ENCODE measurements at places on chromosomes 11 and 22. TPM values are rescaled to one million over a fixed set of nuclear protein-coding genes. Genes with fewer than 3 reads are reported as not detected.

Gene CAT
- 58.8 TPM for total RNA-seq

Gene MS4A6A
- not detected for total RNA-seq

Gene ADM2
- total RNA-seq = under 0.01 TPM

Gene C11orf16
- not detected for total RNA-seq

Gene CNGA4
- not detected for total RNA-seq

Gene OTOG
- not detected for total RNA-seq

Gene PDE2A
- not detected for total RNA-seq

Gene SLC17A6
- not detected for total RNA-seq

Gene NRGN
- total RNA-seq = 1.7 TPM

Gene INPPL1
- 74.3 TPM for total RNA-seq

Gene OR6A2
- total RNA-seq = 0.46 TPM

Gene CYTH4
- total RNA-seq = not detected

Gene MRTFA
- 27.0 TPM for total RNA-seq

Gene P4HA3
- total RNA-seq = 0.93 TPM

Gene MAPK11
- total RNA-seq = 1.9 TPM

Gene BCO2
- total RNA-seq = 1.5 TPM

Gene MYO18B
- not detected for total RNA-seq

Gene OR8H2
- not detected for total RNA-seq

Gene DBX1
- not detected for total RNA-seq

Gene CTNND1
- 119 TPM for total RNA-seq

Gene TYR
- total RNA-seq = 1,352 TPM

Gene MS4A15
- not detected for total RNA-seq

Gene DDI1
- total RNA-seq = not detected

Gene NOL12
- total RNA-seq = 20.4 TPM

Gene OR2AG1
- not detected for total RNA-seq

Gene MRGPRE
- not detected for total RNA-seq

Gene CREB3L1
- total RNA-seq = 0.33 TPM

Gene OR51E2
- total RNA-seq = not detected

Gene TP53I11
- total RNA-seq = 6.8 TPM

Gene LARGE2
- not detected for total RNA-seq

Gene SCGB1D2
- not detected for total RNA-seq

Gene XKR3
- total RNA-seq = not detected

Gene VPREB1
- total RNA-seq = not detected

Gene OR2AG2
- 0.34 TPM for total RNA-seq

Gene MS4A4E
- total RNA-seq = not detected

Gene UBQLN3
- not detected for total RNA-seq

Gene DRD4
- total RNA-seq = not detected

Gene TMPRSS5
- 9.8 TPM for total RNA-seq

Gene PSMA1
- total RNA-seq = 155 TPM

Gene EIF3M
- 302 TPM for total RNA-seq

Gene INS
- not detected for total RNA-seq

Gene ELFN2
- total RNA-seq = not detected

Measured in melanocyte of skin (primary cell).